CD4-positive, alpha-beta T cell treated with Interleukin-2 at 100 ng/mL for 4 hours (primary cell): ENCODE measurements at places on chromosomes 11 and 22.

DNA sequence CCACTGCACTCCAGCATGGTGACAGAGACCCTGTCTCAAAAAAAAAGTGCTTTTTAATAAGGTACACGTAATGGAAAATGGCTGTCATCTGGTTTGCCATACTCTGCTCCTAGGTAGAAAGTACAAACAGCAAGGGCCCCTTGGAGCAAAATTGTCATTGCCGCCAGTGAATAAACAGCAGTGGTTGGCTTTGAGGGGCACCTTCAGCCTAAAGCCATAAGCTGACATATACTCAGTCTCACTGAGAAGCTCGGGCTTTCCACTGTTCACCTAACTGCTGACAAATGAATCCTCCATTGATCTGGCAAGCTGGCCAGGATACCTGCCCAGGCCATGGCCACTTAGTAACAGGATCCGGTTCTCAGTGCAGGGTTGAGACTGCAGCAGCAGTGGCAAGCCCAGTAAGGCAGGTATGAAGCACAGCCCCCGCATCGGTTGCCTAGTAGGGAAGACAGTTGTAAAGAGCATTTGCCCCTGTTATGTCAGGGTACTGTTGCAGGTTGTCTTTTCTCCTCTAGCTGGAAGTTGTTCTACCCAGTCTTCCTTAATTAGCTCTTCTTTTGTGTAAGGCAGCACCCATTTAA is 38.8 kb downstream of the MARK2 start:
- DNase-seq, result no peak

DNA sequence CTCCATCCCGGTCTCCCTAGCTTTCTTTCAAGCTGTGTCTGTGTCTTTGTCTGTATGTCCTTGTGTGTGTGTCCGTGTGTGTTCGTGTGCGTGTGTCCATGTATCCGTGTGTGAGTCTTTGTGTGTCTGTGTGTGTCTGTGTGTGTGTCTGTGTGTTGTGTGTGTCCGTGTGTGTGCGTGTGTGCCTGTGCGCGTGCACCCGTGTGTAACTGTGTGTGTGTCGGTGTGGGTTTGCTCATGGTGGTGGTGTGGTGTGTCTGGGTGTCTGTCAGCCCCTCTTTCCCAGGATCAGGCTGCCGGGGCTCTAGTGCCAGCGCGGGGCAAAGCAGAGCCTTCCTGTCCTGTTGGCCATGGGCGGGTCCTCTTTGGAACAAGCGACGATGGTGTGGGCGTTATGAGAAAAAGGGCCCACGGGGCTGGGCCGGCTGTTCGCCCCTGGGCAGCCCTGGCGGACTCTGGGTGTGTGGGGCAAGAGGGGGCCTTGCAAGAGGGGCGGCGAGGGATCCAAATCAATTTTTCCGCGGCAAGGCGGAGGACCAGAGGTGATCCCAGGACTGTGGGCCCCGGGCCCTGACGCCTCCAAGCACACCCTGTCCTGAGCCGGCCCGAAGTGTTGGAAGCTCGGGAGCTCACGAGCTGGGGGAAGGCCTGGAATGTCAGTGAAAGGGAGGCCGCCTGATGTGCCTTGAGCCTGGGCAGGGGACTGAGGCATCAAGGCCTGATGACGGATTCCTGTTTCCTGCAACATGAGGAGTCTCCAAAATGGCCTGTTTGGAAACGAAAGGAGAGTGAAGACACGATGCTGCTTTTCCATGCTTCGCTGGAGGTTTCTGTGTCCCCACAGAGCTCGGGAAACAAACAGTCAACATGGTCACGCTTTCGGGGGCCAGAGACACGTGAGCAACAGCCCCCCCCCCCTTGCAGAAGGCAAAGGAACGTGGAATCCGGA is 3929.2 kb upstream of the OR11H1 start:
- DNase-seq, result no peak

GRCh38 chr11:933142-933851 is 7.6 kb downstream of the AP2A2 start:
- no peak for DNase-seq

DNA sequence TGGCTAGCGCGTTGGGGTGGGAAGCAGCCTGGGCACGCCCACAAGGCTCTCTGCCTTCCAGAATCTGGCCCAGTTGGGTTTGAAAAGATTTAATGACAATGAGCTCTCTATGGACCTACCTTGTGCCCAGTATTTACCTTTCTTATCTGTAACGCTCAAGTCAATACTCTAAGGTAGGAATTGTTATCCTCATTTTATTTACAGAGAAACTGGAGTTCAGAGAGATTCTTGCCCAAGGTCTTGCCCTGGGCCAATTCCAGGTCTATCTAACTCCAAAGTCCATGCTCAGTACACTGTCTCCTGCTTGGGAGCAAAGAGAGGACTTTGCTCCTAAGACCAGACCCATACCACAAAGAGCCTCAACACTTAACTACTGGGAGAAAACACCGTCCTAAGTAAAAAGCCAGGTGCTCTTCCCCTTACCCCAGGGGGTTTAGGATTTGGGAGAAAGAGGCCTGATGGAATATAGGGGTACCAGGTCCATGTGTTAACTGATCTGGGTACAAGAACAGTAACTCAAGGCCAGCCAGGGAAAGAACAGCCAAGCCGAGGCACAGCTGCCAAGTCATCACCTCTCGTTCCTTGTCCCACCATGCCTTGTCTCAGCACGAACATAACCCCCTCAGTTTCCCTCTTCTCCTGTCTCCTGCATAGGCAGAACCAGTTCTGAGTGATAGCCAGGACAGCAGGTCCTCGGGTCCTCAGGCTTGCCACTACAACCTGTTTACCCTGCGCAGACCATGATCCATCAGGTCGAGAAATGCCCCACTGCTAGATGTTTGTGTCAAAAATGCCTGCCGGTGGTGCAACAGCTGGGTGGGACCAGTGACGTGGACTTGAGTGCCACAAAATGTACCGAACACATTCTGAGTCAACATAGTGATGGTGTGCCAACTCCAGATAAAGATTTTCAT is 14.6 kb downstream of the APOA4 start:
- no peak for DNase-seq

GRCh38 chr22:32858957-32859356 is 57.5 kb downstream of the TIMP3 start:
- DNase-seq, result no peak

GRCh38 chr11:85712953-85713352 is 27.0 kb upstream of the CCDC89 start:
- no peak for DNase-seq

- DNase-seq, result no peak
These were observed 1374.2 kb downstream of the FAM181B start for GRCh38 chr11:81359476-81359875.

DNA sequence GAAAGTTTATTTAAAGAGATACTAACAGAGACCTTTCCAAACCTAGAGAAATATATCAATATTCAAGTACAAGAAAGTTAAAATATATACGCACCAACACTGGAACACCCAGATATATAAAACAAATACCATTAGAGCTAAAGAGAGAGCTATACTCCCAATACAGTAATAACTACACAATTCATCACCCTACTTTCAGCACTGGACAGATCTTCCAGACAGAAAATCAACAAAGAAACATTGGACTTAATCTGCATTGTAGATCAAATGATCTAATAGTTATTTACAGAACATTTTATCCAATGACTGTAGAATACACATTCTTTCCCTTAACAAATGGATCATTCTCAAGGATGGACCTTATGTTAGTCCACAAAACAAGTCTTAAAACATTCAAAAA is 311.9 kb downstream of the METTL15 start:
- DNase-seq, result no peak

DNA sequence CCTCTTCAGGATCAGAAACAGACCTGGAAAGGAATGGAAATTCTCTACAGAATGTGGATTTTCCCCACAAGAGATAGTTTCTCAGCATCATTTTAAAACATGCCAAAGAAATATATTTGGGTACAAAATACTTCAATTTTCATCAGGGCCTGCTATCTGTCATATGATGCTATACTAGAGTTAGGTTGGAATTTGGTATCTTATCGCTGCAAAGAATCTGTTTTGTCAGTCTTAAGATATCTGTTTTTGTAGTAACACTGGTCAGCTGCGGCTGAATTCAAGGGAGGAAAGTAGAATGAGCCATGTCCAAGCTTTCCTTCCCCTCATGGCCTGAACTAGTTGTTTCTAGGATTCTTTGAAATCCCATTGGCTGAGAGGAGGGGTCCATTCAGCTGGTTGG is 806.4 kb downstream of the KCNA4 start:
- DNase-seq, result no peak

DNA sequence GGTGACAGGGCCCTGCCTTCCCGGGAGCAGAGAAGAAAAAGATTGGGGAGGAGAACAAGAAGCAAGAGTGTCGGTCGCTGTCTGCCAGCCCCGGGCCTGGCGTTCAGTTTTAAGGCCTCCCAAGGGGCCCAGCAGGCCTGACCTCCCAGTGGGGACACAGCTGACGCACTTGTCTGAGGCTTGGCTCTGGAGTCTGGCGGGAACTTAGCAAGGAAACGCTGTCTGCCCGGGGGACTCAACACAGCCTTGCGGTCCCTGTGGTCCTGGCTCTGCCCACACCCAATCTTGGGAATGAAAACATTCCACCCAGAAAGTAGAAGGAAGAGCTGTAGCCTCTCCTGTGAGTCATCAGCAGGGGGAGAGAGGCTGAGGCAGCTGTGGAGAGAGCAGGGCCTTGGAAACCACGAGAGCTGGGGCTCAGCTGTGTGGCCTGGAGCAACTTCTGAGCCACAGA is 54.4 kb downstream of the TRAF6 start:
- DNase-seq, result no peak

DNA sequence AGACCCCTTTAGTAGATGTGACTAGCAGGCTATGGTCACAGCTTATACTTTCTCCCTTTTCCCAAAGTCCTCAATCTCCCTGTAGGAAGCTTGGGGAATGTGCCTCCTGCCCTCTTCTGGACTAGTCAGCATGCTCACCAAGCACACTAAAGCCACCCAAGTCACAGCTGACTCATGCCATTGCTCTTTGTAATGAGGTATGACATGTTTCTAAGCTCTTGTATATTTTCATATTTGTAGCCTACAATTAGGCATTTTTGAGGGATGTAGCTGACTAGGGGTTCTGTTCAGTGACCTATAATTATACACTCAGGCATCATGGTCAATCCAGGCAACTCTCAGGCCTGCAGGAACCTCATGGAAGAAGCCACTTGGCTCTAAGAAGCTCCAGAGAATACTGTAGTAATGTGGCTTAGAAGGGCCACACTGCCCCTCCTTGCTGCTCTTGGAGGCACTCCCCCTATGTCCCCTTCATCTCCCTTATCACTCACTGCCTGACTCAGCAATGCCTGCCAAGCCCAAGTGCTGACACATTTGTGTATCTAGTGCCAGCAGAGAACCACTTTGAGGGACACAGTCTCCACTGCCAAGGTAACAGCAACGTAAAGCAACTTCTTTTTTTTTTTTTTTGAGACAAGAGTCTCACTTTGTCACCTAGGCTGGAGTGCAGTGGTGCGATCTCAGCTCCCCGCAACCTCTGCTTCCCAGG is 86.2 kb downstream of the RPL27A start:
- no peak for DNase-seq

DNA sequence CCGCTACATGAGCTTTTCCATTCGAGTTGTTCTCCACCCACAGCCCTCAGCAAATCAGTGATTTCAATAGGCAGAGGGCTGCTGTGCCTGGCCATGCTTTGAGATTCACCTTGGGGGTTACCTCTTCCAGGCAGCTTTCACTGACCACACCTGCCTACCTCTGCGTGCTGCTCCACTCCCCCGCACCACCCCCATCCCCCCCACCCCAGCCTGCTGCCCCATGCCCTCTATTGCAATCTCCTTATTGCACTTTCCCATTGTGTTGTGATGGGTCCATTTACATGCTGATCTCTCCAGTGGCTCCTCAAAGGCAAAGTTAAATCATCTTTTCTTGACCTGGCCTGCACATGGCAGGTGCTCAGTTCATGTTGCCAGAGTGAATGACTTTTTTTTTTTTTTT is 18.0 kb upstream of the POLA2 start:
- DNase-seq, result no peak

- no peak for DNase-seq
These were observed 20.1 kb downstream of the TSPAN18 start for GRCh38 chr11:44746894-44747293.

- DNase-seq, result no peak
These were observed 31.8 kb upstream of the RFPL3 start for GRCh38 chr22:32325811-32326237.

GRCh38 chr11:126891556-126892217 is 108.9 kb downstream of the KIRREL3 start:
- no peak for DNase-seq

DNA sequence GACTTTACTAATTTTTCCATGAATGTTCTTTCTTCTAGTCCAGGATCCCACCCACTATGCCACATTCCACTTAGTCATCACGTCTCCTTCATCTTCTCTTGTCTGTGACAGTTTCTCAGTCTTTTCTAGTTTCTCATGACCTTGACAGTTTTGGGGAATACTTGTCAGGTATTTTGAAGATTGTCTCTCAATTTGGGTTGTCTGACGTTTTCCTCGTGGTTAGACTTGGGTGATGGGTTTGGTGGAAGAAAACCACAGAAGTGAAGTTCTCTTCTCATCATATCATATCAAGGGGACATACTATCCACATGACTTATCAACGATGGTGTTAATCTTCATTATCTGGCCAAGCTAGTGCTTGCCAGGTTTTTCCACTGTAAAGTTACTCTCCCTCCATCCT is 102.4 kb downstream of the LRRC32 start:
- no peak for DNase-seq
